Fibroblast of the conjunctiva (primary cell): ENCODE measurements at places on chromosomes 13 and 19.

- DNase-seq = no peak
These were observed at the start of gene KMT2B for GRCh38 chr19:35717665-35718344. Gene KMT2B (plus strand): TSS chr19:35718003. CDS start chr19:35718019, 16 bp downstream.

GRCh38 chr13:107480130-107480529 is 735.2 kb downstream of the LIG4 start:
- DNase-seq = no peak

DNA sequence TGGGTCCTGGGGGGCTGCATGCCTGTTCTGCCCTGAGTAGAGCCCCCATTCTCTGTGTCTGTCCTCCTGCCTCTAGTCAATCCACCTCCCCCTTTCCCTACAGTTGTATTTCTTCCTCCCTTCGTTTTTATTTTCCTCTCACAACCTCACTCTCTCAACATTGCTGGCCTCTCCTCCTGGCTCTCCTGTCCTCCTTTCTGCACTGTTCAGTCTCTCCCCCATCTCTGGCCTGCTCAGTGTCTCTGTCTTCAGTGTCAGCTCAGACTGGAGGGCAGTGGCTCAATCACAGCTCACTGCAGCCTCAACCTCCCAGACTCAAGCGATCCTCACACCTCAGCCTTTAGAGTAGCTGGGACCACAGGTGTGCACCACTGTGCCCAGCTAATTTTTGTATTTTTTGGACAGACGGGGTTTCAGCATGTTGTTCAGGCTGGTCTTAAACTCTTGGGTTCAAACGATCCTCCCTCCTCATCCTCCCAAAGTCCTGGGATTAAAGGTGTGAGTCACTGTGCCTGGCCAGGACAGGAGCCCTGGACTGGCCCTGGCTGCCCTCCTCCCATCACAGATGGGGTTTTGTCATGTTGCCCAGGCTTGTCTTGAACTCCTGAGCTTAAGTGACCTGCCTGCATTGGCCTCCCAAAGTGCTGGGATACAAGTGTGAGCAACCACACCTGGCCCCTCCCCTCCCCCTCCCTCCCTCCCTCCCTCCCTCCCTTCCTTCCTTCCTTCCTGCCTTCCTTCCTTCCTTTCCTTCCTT is 32.0 kb upstream of the IGFL1 start:
- no peak for DNase-seq

GRCh38 chr13:77338961-77339401 is 12.1 kb upstream of the MYCBP2 start:
- no peak for DNase-seq

GRCh38 chr13:111201304-111201940 is 86.3 kb downstream of the ARHGEF7 start:
- DNase-seq = no peak

DNA sequence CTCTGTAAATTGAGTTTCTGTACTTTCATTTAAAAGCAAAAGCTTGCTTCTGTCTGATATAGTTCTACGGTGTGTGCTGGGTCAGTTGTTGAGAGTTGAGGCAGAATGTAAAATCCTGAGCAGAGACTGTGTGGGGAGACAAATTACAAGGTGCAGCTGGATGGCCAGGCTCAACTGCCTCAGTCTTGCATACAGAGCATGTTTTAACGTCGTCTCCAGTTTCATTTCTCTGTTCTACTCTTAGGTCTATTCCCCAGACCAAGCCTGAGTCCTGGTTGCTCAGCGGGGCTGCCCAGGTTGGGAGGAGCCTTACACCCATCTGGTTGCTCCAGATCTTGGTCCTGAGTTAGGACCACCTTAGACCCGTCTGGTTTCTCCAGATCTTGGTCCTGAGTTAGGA is 54.4 kb upstream of the MEDAG start:
- no peak for DNase-seq

DNA sequence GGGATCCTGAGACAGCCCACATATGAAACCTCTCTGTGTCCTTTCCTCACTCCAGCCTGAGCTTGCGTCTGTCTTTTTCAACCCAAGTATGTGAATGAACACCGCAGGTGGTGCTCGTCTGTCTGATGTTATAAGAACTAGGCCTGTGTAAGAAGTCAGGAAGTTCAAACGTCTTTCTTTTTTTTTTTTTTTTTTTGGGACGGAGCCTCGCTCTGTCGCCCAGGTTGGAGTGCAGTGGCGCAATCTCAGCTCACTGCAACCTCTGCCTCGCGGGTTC is 92.3 kb downstream of the ANKRD10 start:
- no peak for DNase-seq

GRCh38 chr13:95180513-95181245 is 120.6 kb downstream of the ABCC4 start:
- no peak for DNase-seq
